A549 treated with Hydrocortisone at 1 μM for 4 hours (cell line): ENCODE measurements at places on chromosomes 1 and 21. TPM values are rescaled to one million over a fixed set of nuclear protein-coding genes. Genes with fewer than 3 reads are reported as not detected.

The SH2D2A gene
- total RNA-seq = 3.0 to 3.8 TPM (median 3.7 TPM) in 5 replicates

The EPHA8 gene
- 0.02 to 0.03 TPM (median 0.03 TPM) in 4 of 5 replicates, not detected in the other for total RNA-seq

The RIPK4 gene
- 15.3 to 21.2 TPM (median 20.5 TPM) in 5 replicates for total RNA-seq

The HSD11B1 gene
- total RNA-seq = 0.09 to 0.60 TPM (median 0.47 TPM) in 5 replicates

The RGS4 gene
- total RNA-seq = 0.05 TPM in 1 of 5 replicates, not detected in the others

The CTXND2 gene
- total RNA-seq = not detected in 5 replicates

The SDC3 gene
- total RNA-seq = 8.0 to 12.2 TPM (median 9.9 TPM) in 5 replicates

The ESPN gene
- total RNA-seq = 0.22 to 1.2 TPM (median 0.51 TPM) in 5 replicates

The RPAP2 gene
- 8.1 to 11.5 TPM (median 10.5 TPM) in 5 replicates for total RNA-seq

The CHRNB2 gene
- total RNA-seq = 0.29 to 0.54 TPM (median 0.43 TPM) in 5 replicates

The KRTAP10-12 gene
- total RNA-seq = not detected in 5 replicates

The C1orf185 gene
- total RNA-seq = not detected in 5 replicates

The LDLRAD2 gene
- total RNA-seq = 0.02 to 0.18 TPM (median 0.09 TPM) in 5 replicates

The OR2L8 gene
- not detected in 5 replicates for total RNA-seq

The CHI3L2 gene
- total RNA-seq = 0.25 to 1.1 TPM (median 0.44 TPM) in 5 replicates

The TMEM269 gene
- total RNA-seq = 0.03 to 0.15 TPM (median 0.09 TPM) in 5 replicates

The GOLT1A gene
- 3.2 to 6.6 TPM (median 4.6 TPM) in 5 replicates for total RNA-seq

The LCE3C gene
- total RNA-seq = not detected in 5 replicates

The ADORA1 gene
- 0.59 to 0.90 TPM (median 0.72 TPM) in 5 replicates for total RNA-seq

The C4BPB gene
- total RNA-seq = 1.1 to 2.2 TPM (median 1.4 TPM) in 5 replicates

The OLFML3 gene
- total RNA-seq = 3.8 to 4.3 TPM (median 4.0 TPM) in 5 replicates

The GNG4 gene
- 9.9 to 15.7 TPM (median 13.7 TPM) in 5 replicates for total RNA-seq

The ADAM30 gene
- not detected in 5 replicates for total RNA-seq

The DIPK1A gene
- 6.8 to 11.6 TPM (median 8.6 TPM) in 5 replicates for total RNA-seq

The CD1E gene
- not detected in 5 replicates for total RNA-seq

The BATF3 gene
- total RNA-seq = 22.7 to 41.7 TPM (median 35.8 TPM) in 5 replicates

The PRXL2B gene
- 19.7 to 25.6 TPM (median 21.2 TPM) in 5 replicates for total RNA-seq

The XKR8 gene
- 4.6 to 6.0 TPM (median 4.9 TPM) in 5 replicates for total RNA-seq

The HPDL gene
- total RNA-seq = 2.4 to 3.9 TPM (median 3.6 TPM) in 5 replicates

The PTPN7 gene
- total RNA-seq = not detected in 5 replicates

The ENSA gene
- total RNA-seq = 128 to 143 TPM (median 138 TPM) in 5 replicates

The TINAGL1 gene
- 0.32 to 0.71 TPM (median 0.38 TPM) in 5 replicates for total RNA-seq

The CLSTN1 gene
- 57.1 to 69.1 TPM (median 63.0 TPM) in 5 replicates for total RNA-seq

The SSU72 gene
- 83.9 to 108 TPM (median 103 TPM) in 5 replicates for total RNA-seq

The SEMA4A gene
- total RNA-seq = 0.36 to 0.43 TPM (median 0.40 TPM) in 5 replicates

The FCRL3 gene
- total RNA-seq = not detected in 5 replicates

The TSPAN1 gene
- 1.8 to 3.5 TPM (median 2.5 TPM) in 5 replicates for total RNA-seq
